ENCODE measurements at places on chromosomes 1 and 21.
A peak's percentile ranks its signal among the peaks of the same experiment; 100 is the strongest.

GRCh38 chr1:31058012-31058411 is 7.5 kb downstream of the PUM1 start:
- DNase-seq = no peak

DNA sequence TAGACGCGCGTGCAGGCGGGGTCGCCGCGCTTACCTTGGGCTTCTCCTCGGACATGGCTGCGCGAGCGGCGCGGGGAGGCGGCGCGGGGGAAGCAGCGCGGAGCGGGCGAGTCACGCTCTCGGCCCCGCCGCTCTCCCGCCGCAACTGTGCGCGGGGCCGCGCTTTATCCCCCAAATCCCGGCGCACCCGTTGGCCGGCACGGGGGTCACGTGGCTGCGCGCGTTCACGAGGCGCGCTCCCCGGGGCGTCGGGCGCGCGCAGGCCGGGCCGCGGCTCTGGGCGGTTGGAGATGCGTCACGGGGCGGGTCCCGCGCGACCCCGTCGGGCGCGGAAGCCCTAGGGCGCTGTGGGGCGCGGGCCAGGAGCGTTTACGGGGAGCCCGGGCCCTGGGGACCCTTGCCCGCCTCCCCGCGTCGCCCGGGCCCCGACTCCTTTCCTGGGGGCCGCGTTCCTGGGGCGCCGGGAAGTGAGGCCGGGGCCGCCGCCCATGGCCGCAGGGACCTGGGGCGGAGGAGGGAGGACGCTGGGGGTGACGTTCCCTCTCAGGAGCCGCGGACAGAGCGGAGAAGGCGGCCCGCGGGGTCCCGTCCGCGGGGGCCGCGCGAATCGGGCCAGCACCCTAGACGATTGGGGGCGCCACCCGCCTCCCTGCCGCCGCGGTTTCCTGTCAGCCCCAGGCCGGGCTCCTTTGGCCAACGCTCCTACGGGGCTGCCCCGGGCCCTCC is at the start of gene SUMO3:
TSS of gene SUMO3 (minus strand) at position 149 of the 726 bp plus-strand sequence. CDS start at position 55, 94 bp downstream.
- DNase-seq = peak; percentile 81

DNA sequence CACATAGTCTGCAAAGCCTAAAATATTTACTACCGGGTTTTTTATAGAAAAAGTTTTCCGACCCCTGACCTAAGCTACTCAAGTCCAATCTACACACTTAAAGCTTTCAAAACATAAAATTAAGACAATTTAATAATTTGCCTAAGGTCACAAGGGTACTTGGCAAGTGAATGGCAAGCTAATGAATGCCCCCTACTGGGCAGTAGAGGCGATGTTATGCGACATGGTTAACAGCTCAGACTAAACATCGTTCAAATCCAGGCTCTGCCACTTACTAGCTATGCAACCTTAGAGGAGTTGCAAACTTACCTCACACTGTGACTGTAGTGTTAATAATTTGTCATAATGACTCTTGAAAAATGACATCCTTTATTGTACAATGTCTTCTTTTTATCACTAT is 317.2 kb upstream of the NFIA start:
- no peak for DNase-seq

DNA sequence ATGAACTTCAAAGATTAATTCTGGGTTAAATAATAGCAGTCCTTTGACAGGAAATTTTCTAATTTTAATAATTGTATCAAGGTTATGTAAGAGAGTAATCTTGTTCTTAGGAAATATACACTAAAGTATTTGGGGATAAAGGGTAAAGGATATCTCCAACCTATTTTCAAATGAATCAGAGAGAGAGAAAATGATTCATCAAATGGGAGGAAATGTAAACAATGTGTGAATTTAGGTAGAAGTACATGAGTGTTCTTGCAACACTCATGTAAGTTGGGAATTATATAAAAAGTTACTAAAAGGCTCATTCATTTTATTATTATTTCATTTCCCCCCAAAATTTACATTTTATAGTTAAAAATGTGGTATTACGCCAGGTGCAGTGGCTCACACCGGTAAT is 20.4 kb upstream of the SIM2 start:
- no peak for DNase-seq

- DNase-seq = no peak
Observed at GRCh38 chr1:76770979-76771378, 96.3 kb upstream of the ST6GALNAC5 start.

GRCh38 chr1:167880580-167881021 is 33.3 kb downstream of the ADCY10 start:
- no peak for DNase-seq

- DNase-seq = no peak
Observed at GRCh38 chr1:224498574-224499170, 64.1 kb upstream of the WDR26 start.

DNA sequence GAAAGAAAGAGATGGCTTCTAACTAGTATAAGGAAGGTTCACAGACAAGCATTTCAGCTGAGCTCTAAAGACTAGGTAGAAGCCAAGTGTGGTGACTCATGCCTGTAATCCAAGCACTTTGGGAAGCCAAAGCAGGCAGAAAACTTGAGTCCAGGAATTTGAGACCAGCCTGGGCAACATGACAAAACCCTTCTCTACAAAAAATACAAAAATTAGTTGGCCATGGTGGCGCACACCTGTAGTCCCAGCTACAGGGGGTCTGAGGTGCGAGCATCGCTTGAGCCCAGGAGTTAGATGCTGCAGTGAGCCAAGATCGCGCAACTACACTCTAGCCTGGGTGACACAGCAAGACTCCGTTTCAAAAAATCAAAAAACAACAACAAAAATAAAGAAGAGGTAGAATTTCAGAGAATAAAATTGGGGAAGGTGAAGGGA is 27.8 kb downstream of the FBXO42 start:
- no peak for DNase-seq

- no peak for DNase-seq
Observed at GRCh38 chr1:239891621-239892358, 199.9 kb upstream of the FMN2 start.

- DNase-seq = no peak
Observed at GRCh38 chr1:242128951-242129502, 130.1 kb upstream of the MAP1LC3C start.

DNA sequence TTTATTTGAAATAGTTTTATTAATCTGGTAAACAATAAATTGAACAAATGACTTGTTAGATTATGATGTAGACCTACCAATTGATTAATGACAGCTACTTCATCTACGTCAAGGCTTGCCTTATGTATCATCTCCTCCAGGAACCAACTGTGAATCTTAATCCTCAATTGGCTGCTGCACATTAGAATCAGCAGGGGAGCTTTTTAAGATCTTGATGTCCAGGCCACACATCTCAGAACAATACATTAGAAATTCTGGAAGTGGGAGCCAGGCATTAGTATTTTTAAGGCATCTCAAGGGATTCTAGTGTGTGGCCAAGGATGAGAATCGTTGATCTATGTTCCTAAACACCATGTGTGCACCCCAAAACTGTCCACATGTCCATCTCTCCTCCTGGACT is 52.0 kb upstream of the LYPLAL1 start:
- no peak for DNase-seq

DNA sequence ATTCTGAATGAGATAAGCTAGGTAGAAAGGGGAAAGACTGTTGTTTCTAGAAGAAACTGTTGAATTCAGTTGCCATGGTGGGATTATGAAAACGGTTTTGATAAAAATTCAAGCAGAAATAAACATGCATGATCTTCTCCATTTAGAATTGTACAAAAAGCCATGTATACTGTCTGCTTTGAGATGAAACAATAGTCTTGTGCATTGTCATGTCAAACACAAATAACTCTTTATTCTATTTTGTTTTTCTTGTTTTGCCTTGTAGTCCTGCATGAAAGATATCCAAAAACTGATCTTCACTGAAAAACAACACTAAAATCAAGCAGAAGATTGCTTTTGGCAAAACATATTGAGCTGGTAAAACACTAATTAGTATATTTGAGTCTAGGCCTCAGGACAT is 659.9 kb downstream of the LTN1 start:
- DNase-seq = no peak

GRCh38 chr1:113765306-113766230 is 6.3 kb upstream of the PHTF1 start:
- DNase-seq = no peak

DNA sequence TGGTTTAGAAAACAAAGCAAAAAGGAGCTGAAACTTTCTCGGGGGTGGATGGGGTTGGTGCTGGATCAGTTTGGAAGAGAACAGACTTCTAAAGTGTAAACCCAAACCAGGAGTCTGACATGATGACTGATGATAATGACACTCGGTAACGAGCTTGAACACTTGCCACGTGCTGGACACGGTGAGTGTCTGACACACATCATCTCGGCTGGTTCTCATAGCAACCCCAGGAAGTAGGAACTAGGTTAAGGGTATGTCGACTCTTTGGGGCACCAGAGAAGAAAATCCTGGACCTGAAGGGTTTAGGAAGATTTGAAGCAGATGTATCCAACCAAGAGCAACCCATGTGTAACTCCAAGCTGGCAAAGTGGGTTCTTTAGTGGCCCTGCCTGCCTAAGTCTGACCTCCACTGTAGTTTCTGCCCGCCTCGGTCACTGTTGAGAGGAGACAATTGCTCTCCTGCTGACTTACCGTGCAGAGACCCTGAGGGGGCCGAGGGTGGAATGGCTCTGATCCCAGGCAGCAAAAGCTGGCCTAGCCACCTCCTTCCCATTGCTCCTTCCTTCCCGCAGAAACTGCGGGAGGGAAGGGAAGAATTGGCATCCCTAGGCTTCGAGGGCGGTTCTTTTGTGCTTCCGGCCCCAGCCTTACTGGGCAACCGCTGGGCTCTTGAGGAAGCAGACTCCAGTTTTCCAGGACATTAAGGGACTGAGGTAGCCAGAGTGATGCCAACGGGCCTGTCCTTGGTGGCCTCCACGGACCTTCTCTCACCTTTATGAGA is 156.0 kb downstream of the TOMM20 start:
- no peak for DNase-seq

DNA sequence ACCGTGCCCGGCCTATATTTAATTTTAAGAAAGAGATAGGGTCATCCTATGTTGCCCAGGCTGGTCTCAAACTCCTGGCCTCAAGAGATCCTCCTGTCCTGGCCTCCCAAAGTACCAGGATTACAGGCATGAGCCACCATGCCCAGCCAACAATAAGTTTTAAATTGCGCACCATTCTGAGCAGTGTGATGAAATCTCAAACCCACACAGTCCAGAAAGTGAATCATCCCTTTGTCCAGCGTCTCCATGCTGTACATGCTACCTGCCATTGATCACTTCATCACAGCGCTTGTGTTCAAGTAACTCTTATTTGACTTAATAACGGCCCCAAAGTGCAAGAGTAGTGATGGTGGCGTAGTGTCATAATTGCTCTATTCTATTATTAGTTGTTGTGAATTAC is 75.4 kb downstream of the APP start:
- no peak for DNase-seq

DNA sequence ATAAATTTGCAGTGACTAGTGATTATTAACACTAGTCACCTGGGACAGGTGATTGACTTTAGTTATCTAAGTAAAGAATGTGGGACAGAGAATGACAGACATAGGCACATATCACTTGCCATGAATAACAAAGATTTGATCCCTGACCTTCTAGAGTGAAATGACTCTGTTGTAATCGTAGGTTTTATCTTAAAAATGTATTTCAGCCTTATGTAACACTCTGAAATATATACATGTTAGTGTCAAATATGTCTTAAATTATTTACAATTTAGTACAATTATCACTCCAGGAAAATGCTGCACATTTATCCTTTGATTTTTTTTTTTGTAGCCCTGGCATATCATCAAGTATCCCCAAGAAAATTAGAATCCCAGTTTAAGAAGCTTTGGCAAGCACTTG is 186.4 kb upstream of the PTGFR start:
- no peak for DNase-seq

- no peak for DNase-seq
Observed at GRCh38 chr1:117967881-117968280, 38.3 kb downstream of the WDR3 start.

DNA sequence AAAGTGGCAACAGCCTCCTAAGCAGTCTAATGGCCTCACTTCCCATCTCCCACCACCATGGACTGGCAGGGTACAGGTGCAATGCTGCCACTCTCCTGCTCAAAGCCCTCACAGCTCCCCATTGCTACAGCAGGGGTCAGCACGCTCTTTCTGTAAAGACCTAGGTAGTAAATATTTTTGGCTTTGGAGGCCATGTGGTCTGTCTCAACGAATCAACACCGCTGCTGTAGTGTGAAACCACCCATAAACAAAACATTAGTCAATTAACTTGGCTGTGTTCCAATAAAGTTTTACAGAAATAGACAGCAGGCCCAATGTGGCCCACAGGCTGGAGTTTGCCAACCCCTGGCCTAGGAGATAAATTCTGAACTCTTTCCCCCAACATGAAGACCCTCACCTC is 44.6 kb upstream of the TMEM125 start:
- no peak for DNase-seq

GRCh38 chr1:212514782-212515181 is 82.1 kb downstream of the NENF start:
- DNase-seq = no peak

- DNase-seq = no peak
Observed at GRCh38 chr1:182507685-182508084, 57.7 kb downstream of the RGSL1 start.

- no peak for DNase-seq
Observed at GRCh38 chr1:100851726-100852125, 42.9 kb downstream of the EXTL2 start.
